ENCODE measurements at places on chromosomes 11 and 22.

- no peak for DNase-seq
Observed at GRCh38 chr11:60916669-60917206, 2.8 kb downstream of the TMEM109 start.

GRCh38 chr11:105763594-105763993, 153.7 kb downstream of the GRIA4 start:
- DNase-seq, result no peak

DNA sequence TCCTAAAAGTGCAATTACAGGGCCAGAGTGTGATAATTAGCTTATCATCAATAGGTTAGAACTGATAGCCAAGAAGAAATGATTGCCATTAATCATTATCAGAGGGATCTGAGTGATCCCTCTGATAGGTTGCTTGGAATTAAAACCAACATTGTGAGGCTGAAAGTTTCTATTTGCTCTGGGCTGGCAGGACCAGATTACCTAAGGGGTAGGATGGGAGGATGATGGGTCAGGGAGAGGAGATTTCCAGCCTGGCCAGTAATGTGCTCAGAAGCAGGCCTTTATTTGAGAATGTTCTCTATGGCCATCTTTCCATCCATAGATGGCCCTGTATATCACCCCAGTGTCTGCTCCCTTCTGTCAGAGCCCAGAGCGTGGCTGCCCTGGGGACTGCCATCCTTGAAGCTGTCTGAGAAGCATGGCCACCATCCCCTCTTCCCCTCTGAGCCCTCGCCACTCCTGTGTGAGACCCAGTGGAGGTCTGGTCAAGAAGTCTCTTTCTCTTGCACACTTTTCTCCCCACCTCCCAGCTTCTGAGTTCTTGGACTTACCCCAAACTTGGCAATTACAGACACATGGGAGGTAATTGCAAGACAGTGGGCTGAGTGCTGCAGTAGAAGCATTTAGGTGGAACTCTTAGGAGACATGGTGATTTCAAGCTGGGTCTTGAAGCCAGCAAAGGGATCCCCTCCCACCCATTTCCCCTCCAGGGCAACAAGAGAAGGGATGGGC, 11.7 kb downstream of the PARVA start:
- no peak for DNase-seq

GRCh38 chr22:29270475-29271271, 2.6 kb downstream of the EWSR1 start:
- DNase-seq, result no peak

DNA sequence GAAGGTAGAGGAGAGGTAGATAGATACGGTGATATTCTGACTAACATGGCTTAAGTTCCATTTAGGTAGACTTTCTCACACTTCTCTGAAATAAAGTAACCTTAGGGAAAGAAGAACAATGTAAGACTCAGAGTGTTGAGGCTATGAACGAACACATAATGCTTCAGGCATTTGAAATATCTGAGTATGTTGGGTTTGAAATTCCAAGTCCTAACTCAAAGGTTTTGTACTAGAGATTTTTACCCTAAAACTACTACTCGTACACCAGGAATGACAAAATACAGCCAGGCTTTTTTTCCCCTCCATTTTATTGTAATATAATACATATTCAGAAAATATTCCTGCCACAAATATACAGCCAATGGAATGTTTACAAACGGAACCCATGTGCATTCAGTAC, 592.6 kb downstream of the ETS1 start:
- no peak for DNase-seq

GRCh38 chr11:82722231-82722630, 11.4 kb downstream of the FAM181B start:
- no peak for DNase-seq

GRCh38 chr11:68977781-68978625, 2.8 kb downstream of the MRGPRD start:
- no peak for DNase-seq

GRCh38 chr11:70381872-70382861, 16.2 kb upstream of the CTTN start:
- no peak for DNase-seq

GRCh38 chr11:17636721-17637120, 82.7 kb upstream of the MYOD1 start:
- DNase-seq, result no peak

Measured in type B pancreatic cell (in vitro differentiated cells).